ENCODE measurements at places on chromosomes 12 and 14.

DNA sequence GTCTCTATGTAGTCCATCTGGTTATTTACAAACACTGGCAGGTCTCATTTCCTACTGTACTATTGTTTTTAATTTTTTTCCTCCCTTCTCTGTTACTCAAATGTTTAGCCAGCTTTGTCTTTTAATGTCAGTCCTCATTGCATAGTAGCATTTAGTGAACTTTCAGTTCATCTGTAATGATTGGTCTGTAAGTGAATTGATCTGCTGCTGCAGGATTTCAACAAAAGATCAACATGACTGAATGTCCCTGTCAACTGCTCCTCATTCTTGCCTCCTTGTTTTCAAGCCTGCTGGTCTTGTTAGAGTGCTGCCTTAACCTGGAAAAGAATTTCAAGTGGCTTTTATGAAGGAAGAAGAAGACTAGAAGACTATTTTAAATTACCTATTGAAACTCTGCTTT is 19.3 kb upstream of the AVPR1A start:
- DNase-seq = no peak

DNA sequence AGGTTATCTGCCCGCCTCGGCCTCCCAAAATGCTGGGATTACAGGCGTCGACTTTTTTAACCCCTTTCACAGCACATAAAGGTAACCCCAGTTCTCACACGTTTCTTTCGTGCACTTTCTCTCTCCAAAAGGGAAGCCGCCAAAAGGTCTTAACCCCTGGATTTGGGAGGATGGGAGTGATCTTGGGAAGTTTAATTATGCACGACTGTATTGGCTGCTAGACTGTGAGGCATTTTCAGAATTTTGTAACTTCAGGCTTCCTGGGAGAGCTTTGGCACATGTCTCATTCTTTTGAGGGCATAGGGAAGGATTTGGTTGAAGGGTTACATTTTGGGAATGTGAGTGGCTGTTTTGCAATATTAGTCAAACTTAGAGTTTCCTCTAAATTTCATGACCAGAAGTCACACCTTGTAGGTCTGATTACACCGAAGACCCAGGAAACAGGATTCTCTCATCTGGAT is 1.4 kb upstream of the SMARCC2 start:
- no peak for DNase-seq

DNA sequence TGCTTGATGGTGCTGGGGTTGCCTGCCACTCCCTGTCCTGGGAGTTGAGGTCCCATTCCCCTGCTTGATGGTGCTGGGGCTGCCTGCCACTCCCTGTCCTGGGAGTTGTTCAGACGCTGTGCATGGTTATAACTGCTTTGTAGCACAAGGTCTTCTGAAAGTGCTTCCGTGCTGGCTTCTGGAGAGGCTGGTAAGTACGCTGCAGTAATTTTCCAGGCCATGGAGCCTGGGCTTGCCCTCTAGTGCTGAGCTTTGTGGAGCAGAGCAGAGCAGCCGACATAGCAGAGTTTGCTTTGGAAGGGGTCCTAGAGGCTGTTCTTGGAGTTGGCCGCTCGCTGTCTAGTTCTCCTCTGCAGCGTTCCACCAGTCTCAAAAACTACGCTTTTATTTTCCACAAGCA is 6.3 kb downstream of the B4GALNT3 start:
- DNase-seq = no peak

GRCh38 chr12:1907652-1908611 is 10.5 kb downstream of the CACNA2D4 start:
- no peak for DNase-seq

- DNase-seq = no peak
Observed at GRCh38 chr12:18502422-18502968, 235.3 kb downstream of the PLCZ1 start.

DNA sequence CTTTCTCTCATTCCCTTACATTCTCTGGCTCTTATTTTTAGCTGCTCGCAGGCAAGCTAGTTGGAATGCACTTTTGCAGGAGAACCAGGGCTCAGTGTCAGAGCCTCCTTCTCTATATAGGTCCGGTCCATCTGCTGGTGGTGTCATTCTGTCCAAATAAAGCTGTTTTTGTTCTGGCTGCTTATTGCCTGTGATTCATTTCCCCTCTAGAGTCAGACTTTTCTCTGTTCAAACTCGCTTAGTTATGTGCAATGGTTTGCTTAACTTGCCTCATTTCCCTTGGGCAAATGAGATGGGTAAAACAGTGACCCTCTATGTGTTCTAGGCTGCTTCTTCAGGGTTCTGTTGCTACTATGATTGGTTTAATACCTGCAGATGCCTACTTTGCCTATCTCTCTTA is 2.9 kb downstream of the SMARCD1 start:
- DNase-seq = no peak

GRCh38 chr12:9034095-9034494 is 44.7 kb downstream of the KLRG1 start:
- no peak for DNase-seq

DNA sequence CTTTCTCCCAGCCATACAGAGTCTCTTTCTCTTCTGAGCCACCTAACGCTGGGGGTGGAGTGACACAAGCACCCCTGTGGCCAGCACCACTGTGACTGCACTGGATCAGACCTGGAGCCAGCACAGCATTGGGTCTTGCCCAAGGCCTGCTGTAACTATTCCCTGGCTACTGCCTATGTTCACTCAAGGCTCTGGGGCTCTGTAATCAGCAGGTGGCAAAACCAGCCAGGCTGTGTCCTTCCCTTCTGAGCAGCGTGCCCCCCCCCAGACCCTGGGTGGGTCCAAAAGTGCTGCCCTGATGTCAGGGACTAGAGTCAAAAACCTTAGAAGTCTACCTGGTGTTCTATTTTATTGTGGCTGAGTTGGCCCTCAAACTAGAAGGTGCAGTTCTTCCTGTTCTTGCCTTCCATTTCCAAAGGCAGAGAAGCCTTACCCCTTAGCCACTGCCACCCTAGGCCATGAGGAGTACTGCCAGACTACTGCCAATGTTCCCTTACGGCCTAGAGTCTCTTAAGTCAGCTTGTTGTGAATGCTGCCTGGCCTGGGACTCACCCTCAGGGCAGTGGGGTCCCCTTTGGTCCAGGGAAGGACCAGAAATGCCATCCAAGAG is 49.9 kb downstream of the PELI2 start:
- no peak for DNase-seq

DNA sequence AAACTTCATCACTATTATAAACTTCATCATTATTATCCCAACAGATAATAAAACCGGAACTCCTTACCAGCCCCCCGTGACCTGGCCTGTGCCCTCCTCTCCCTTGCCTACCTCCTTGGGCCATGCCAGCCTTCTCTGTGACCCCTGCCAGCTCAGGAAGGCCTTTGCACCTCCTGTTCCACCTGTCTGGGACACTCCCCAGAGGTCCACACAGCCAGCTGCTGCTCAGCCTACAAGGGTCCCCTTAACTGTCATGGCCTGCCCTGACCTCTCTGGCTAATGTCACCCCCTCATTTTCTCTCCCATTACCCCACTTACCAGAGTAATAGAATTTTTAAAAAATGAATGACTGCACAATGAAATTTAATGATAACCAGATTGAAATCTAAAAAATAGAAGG is 121.0 kb downstream of the NCOR2 start:
- no peak for DNase-seq

DNA sequence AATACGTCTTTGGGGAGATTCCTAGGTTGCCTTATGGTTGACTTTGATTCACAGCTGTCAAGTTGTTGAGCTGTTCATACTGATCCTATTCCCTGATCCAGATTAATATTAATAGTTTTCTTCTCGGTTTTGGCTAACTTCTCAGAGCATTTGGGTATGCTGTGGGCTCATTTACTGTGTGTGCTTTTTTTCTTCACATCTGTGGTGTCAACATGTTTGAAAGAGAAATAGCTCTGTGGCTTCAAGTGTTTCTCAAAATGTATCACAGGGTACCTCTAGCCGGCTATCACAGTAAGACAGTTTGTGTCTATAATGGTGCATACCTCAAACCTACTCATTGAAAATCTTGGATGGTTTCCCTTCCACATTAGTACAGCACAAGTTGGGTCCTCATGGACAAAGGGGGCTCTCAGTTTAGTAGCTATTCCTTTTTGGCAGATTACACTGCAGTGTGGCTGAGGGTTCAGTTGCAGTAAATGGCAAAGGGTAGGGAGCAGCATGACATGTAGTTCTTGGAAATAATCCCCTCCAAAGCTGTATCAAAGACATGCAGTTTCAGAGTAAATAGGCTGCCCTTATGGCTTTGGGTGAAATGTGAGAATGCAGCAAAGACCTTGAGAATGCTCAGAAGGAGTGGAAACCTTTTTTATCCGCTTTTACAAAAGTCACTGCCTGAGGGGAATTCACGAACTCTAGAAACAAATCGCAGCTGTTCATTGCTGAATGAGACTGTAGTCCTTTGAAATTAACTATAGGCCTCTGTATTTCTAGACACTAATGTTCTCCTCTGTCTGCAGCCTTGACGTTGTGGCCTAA is 102.4 kb upstream of the ATF1 start:
- no peak for DNase-seq

DNA sequence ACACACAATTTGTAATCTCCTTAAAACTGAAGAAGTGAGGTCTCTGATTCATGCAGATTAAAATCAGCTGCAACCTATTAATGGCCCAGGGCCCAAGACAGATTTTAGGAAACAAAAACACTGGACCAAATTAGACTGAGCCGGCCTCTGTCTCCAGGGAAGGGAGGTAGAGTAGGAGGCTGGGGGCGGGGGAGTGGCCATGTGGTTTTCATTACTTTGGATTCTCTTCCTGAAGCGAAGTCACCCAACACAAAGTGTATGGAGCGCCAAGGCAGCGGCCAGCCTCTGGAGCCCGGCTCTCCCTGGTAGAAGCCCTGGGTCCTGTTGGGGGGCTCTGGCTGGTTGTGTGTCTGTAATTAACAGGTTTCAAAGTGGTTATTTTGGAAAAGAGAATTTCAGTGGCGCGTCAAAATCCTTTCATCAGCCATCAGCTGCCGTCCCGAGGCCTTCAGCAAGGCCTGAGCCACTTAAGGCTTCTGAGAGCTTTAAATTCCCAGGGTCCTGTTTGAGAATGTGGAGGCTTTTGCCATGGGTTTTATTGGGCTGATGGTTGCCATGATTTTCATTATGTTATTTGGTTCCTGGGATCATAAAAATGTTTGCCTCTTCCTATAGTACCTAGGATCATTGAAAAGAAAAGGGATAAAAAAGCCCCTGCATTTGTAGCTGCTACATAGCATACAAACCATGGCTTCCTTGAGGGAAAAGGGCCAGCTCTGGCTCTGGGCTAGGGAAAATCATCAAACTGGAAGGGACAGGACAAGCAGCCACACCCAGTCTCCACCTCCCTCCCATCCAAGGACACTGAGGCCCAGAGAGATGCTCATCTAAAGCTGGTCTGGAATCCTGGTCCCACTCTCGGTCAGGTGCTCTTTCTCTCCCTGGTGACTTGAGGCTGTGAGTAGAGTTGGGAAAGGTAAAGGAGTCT is 282.4 kb downstream of the ZFP36L1 start:
- no peak for DNase-seq

DNA sequence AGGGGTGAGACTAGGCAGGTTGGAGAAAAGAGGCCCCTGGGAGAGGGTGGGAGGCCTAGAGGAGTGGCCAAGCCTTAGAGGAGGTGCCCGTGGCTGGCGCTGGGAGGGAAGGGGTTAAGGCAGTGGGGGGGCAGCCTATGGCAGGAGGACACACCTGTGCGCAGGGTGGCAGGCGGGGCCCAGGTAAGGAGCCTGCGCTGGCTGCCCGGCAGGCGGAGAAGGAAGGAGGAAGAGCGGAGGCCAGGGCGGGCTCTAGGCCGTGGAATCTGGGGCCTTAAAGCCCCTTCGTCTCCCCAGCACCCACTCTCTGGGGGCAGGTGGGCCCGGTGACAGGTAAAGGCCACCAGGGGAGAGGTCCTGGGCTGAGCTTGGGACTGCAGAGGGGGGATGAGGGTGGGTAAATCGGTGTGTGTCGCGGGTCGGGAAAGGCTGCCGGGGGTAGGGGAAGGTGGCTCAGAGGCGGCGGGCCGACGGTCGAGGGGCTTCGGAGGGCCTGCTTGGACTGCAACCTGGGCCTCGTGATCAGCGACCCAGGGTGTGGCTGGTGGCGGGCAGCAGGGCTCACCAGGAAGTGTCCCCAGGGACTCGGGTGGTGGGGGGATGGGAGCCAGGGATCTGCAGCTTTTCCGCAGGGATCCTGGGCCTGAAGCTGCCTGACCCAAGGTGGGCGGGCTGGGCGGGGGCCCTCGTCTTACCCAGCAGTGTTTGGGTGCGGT is 7.3 kb downstream of the PHB2 start:
- DNase-seq = no peak

GRCh38 chr12:74245458-74245857 is 292.2 kb upstream of the ATXN7L3B start:
- no peak for DNase-seq

DNA sequence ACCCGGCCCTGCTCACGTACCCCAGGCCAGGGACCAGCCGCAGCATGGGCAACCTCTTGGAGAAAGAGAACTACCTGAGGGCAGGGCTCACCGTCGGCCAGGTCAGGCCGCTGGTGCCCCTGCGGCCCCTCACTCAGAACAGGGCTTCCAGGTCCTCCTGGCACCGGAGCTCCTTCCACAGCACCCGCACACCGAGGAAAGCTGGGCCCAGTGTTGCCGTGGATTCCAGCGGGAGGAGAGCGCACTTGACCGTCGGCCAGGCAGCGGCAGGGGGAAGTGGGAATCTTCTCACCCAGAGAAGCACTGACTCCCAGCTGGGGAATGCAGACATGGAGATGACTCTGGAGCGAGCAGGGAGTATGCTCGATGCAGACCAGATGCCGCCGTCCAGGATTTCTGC is 7.9 kb upstream of the VAMP1 start:
- no peak for DNase-seq

- DNase-seq = no peak
Observed at GRCh38 chr12:47413806-47414205, 292.0 kb downstream of the RPAP3 start.

- DNase-seq = no peak
Observed at GRCh38 chr12:27840229-27840999, 60.4 kb upstream of the MANSC4 start.

DNA sequence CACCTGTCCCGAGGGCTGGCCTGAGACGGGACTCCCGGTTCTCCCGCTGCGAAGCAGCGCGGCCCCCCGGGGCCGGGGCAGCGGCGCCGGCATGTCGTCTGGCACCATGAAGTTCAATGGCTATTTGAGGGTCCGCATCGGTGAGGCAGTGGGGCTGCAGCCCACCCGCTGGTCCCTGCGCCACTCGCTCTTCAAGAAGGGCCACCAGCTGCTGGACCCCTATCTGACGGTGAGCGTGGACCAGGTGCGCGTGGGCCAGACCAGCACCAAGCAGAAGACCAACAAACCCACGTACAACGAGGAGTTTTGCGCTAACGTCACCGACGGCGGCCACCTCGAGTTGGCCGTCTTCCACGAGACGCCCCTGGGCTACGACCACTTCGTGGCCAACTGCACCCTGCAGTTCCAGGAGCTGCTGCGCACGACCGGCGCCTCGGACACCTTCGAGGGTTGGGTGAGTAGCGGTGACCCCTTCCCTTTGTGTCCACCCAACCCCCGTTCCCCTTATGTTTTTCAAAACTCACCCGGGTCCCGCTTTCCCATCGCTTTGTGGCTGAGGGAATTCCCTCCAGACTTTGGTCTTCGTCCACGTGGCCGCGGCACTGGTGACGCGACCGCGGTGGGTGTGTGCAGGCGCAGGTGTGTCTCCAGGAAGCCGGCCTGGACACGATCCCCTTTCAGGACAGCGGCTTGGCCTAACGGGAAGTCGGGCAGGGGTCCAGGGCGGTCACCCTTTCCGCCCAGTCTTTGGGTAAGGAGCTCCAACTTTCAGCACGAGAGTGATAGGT is 826 bp downstream of the PRKCH start:
- DNase-seq = no peak
